EH (cell line): ENCODE measurements at places on chromosomes 16 and 17.

- no peak for DNase-seq
Measured at GRCh38 chr16:88328313-88328980, 54.3 kb upstream of the ZNF469 start.

GRCh38 chr16:9970244-9970643 lies 212.0 kb downstream of the GRIN2A start:
- no peak for DNase-seq

GRCh38 chr16:48901712-48902374 lies 291.9 kb upstream of the N4BP1 start:
- DNase-seq = peak; percentile 26

DNA sequence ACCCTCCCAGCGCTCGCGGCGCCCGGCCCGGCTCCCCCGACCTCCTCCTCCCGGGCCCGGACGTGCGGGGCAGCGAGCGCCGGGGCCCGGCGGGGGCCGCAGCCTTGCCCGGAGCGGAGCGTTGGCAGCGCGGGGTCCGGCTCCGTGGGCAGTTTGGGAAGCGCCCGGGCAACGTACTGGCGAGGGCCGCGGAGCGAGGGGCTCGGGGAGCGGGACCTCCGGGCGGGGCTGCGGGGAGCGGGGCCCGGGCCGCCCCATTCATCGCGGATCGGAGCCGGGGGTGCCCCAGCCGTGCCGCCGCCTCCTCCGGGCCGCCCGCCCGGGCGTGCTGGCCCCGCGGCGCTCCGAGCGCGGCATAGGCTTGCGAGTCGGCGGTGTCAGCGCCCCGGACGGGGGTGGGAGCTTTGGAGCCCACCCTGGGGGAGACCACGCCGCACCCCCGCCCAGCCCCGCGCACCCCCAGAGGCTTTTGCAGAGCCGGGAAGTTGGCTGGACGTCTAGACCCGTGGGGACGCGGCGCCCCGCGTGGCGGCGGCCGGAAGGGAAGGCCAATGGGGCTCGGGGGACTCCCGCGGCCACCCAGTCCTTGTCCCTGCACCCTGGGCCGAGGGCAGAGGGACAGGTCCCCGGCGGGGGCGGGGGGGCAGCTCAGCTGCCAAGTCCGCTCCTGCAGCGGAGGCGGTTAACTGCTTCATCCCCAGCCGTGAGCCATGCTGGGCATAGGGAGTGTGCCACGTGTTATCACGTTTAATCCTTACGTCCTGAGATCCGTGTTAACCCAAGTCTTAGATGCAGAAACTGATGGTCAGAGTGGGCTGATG lies 852 bp downstream of the ZNF469 start:
- peak; percentile 73 for DNase-seq

GRCh38 chr17:65142247-65142646 lies 5.1 kb downstream of the RGS9 start:
- DNase-seq = no peak

DNA sequence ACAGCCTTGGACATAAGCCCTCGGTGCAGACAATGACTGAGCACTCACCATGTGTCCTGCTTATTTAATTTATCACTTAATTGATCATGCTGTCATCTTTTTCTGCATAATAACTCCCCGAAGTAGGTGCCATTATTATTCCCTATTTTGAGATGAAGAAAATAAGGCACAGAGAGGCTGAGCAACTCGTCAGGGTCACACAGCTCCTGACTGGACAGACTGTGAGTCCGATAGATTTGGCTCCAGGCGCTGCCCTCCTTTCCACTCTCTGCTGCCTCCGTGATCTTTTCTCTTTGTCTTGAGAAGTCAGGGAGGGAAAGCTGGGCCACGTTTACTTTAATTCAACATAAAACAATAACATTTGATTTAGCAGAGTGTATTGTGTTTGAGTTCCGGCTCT lies 19.0 kb upstream of the N4BP1 start:
- DNase-seq = no peak

- DNase-seq = no peak
Measured at GRCh38 chr16:3823427-3823826, 57.1 kb downstream of the CREBBP start.

- no peak for DNase-seq
Measured at GRCh38 chr17:13918247-13918646, 151.1 kb upstream of the COX10 start.

- peak; percentile 83 for DNase-seq
Measured at GRCh38 chr17:37702598-37702997, 42.3 kb downstream of the HNF1B start.

DNA sequence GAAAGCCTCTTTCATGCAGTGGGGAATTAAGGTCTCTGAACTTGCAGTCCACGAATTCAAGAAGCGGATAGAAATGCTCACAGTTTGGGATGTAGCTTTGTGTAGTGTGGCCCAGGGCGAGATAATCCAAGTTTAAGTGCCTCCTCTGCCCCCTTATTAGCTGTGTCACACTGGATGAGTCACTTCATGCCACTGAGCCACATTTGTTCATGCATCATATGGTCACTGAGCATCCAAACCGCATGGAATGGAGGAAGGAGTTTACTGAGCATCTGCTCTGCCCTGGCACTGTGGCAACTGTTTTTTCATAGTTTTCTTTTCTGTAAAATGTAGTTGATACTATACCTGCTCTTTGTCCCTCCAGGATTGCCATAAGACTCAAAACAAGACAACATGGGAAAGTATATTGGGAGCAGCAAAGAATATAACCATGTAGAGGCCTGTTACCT lies 15.1 kb upstream of the DHX8 start:
- peak; percentile 93 for DNase-seq

DNA sequence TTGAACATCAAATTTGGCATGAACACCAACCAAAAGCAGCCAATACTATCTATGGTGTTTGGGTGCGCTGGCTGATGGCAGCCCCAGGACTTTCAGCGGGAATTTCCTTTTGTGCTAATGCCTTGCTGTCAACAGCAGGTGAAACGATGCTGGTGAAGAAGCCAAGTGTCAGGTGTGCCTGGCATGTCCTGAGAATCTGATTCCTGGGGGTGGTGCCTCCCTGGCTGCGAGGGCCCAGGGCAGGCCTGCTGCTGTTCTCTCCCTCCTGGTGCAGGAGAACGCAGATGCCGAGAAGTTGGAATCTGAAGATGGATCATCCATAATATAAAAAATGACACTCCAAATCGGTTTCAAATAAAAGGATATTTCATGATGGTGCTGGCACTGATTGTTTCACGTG lies 62.0 kb upstream of the DNAJA2 start:
- no peak for DNase-seq

- peak; percentile 98 for DNase-seq
Measured at GRCh38 chr16:83689385-83689831, 118.4 kb upstream of the HSBP1 start.

DNA sequence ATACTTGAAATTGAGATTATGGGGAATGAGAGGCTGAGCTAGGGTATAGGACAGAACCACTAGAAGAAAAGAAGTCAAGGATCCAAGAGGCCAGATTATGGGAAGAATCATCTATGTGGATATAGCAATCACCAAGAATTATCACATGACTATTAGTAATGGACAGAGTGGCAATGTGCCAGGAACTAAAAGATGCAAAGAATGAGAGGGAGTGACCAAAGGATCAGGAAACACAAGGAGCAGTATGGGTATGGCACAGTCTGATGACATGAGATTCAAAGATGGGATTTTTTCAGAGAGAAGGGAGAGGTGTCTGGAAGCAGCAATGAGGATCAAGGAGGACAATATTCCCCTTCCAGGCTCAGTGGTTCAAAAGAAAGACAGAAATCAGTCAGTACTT lies 212.2 kb downstream of the AATF start:
- DNase-seq = peak; percentile 78

- DNase-seq = peak; percentile 15
Measured at GRCh38 chr16:54879681-54880080, 51.0 kb upstream of the IRX5 start.

GRCh38 chr17:2948721-2949468 lies 114.5 kb downstream of the OR1D5 start:
- no peak for DNase-seq

- no peak for DNase-seq
Measured at GRCh38 chr17:47995241-47995935, 24.5 kb downstream of the CDK5RAP3 start.

DNA sequence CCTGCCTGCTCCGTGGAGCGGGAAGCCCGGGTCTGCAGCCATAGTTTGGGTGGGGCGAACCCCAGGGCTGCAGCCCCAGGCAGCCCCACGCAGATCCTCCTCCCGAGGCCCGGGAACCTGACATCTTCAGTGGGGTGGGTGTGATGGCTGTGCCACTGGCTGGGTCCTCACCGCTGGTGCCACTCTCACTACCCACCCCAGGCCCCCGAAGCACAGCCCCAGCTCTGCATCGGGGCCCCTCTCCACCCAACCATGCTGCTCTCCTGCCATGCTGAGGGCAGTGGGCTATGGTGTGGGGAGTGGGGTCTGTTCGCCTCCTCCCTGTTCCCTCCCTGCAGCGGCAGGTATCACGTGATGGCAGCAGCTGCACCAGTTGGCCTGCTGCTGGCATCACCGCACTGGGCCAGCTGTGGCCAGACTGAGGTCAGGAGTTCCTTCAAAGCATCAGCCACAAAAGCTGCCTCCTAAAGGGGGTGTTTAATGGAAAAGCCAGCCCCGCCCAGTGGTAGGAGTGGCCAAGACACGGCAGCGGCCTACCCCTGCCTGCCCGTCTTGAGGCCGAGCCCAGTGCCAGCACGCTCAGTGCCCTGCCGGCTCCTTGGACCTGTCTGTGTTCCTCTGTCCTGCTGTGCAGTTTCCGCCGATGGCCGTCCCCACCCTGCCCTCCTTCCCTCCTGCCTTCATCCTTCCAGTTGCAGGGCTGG lies 10.8 kb downstream of the KCTD5 start:
- DNase-seq = no peak

DNA sequence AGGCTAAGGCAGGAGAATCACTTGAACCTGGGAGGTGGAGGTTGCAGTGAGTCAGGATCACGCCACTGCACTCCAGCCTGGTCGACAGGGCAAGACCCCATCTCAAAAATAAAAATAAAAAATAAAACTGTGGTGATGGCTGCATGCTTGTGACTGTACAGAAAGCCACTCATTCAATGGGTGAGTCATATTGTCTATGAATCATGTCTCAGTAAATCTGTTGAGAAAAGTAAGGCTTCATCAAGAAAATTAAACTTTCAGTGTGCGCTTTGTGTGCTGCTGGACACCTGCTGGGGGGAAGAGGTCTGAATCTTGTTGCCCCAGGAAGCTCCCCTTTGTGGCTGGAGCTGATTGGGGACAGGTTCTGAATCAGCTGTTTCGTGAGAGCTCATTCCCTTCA lies 11.3 kb downstream of the NUBP1 start:
- peak; percentile 71 for DNase-seq

DNA sequence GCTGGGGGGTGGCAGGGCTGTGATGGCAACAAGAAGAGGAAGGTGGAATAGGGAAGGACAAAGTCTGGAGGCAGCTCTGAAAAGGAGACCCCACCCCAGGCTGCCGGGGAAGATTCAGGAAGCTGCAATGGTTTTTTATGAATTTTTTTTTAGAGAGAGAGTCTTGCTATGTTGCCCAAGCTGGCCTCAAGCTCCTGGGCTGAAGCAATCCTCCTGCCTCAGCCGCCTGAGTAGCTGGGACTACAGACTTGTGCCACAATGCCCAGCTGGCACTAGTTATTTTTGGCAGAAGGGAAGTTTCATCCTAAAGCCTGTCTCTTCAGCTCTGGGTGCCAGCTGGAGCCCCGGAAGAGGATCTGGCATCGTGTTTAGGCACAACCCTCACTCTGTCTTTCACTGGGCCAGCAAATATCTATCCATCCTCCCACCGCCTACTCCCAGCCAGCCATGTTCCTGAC lies 1.3 kb upstream of the CES3 start:
- DNase-seq = no peak

DNA sequence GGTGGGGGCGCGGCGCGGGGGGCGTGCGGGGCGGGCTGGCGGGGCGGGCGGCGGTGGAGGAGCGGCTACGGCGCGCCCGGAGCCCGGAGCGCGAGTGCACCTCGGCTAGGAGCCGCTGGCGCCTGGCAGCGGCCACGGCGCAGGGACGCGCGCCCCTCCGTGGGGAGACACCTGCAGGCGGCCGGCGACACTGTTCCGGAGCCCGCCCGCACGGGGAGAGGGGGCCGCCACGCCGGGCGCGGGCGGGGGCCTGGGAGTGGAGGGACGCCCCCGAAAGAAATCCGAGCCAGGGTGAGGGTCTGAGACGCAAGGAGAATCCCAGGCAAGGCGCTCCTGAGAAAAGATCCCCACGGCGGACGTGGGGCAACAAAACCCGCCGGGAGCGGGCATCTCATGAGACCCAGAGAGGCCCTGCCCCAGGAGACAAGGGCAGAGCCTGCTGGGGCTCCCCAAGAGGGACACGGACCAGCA lies at the start of gene GSG1L:
GSG1L (minus strand) TSS at position 124 of the 471 bp plus-strand sequence. CDS start 290 bp downstream, outside the sequence.
- no peak for DNase-seq

DNA sequence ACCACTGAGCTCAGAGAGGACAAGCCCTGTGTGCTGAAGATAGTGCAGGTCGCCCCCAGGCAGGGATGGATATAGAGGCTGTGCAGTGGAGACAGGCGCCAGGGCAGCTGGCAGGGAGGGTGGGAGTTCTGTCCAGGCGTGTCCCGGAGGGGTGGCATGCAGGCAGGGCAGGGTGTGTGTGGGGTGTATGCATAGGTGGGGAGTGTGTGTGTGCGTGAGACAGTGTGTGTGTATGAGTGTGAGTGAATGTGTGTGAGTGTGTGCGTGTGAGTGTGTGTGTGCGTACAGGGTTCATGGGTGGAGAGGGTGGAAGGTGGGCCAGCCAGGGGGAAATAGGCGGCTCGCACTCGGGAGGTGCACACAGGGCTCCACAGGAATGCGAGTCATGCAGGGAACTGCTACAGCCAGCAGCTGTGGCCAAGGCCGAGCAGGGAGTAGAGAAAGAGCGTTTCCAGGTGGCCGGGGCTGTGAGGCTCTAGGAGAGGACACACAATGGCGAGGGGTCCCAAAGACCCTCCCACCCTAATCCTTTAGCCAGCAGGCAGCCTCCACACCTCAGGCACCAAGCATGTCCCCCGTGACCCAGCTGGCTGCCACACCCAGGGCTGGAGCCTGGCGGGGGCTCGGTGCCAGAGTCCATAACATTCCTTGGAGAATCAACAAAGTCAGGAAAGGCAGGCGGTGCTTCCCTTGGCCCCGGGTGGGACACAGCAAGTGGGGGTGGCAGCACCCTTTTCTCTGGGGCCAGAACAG lies 4.6 kb downstream of the PLCD3 start:
- peak; percentile 72 for DNase-seq

- DNase-seq = no peak
Measured at GRCh38 chr17:10216213-10216938, 18.0 kb upstream of the GAS7 start.

DNA sequence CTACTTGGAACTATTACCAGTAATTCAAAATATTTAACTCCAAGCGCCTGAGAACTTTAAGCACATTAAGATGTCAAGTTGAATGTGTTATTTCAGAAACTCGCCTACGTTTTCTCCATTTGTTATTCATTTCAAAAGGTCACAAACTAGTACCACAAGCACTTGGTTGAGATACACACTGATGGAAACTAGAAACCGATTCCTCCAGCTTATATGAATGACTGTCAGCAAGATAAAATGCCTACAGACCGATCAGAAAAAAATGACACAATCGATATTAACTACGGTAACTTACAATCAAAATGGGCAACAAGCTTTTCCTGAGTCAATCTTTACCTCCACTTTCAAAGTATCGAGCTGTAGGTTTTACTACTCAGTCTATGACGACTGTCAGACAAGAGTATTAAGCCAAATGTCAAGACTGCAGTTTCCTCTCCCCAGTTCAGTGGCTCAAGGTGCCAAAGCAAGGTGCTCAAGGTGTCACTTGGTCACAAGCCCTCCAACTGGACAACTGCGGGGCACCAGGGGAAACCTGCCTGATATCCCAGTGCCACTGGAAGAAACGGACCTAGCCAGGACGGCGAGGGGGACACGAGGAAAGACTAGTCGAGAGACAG lies 678 bp downstream of the SRP68 start:
- DNase-seq = no peak

GRCh38 chr16:47523342-47524006 lies 62.3 kb downstream of the PHKB start:
- DNase-seq = no peak

- peak; percentile 13 for DNase-seq
Measured at GRCh38 chr17:16448490-16448889, 33.1 kb downstream of the TRPV2 start.
